ENCODE measurements at places on chromosomes 11 and 22.

GRCh38 chr11:86918973-86919372, 36.2 kb downstream of the FZD4 start:
- DNase-seq: no peak

- DNase-seq: no peak
Observed at GRCh38 chr11:70429428-70429705, 31.0 kb downstream of the CTTN start.

DNA sequence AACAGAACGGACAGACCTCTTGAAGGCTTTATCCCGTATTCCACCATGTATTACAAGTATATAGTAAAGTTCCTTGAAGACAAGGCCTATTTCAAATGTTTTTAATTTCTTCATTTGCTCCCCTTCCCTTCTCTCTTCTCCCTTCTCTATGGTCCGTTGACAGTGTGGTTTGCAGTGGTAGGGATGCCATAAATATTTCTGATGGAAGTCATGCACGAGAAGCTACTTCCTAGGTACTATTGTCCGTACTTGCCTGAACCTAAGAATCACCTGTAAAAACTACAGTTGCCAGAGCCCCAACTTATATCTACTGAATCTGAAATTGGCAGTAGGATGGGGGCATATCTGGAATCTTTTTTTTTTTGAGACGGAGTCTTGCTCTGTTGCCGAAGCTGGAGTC, 2.8 kb downstream of the PISD start:
- no peak for DNase-seq

DNA sequence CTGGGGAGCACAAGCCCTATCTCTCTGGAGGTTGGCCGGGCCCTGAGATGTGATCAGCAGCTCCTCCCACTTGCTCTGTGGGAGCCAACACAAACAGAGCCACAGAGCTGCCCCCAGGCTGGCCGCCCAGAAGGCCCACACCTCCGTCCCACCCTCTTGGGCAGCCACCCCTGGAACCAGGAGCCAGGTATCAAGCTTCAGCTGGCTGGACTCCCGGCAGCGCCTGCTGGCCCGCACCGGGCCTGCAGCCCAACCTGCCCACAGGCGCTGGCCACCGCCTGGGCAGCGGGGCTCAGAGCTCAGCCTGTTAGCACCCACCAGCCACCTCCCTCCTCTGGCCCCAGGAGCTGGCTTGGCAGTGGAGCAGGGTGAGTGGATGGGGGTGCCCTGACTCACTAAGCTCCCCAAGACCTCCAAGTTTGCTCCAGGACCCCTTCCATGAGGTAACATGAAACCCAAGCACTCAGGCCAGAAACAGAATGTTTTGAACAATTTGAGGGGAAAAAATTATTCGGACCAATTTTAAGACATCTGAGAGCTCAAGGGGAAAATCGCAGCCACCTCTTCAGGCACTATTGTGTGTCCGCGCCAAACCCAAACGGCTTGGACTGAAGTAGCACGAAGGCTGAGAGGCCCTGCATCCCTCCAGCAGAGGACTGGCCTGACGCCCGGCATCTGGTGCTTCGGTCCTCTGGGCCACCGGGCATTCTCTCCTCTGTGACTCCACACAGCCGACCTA, 450.8 kb downstream of the SOX6 start:
- no peak for DNase-seq

GRCh38 chr11:128776069-128776423, 82.2 kb downstream of the FLI1 start:
- peak; percentile 30 for DNase-seq

- no peak for DNase-seq
Observed at GRCh38 chr11:134347441-134347840, 15.7 kb downstream of the GLB1L2 start.

Measured in activated CD8-positive, alpha-beta memory T cell treated with anti-CD3 and anti-CD28 coated beads, Interleukin-2, amount 50 U/mL, for 4 hours (primary cell).